Aorta (tissue), 5 donors: ENCODE measurements at places on chromosomes 16 and 17. TPM values are rescaled to one million over a fixed set of nuclear protein-coding genes. Genes with fewer than 3 reads are reported as not detected.

GRCh38 chr17:44797802-44798201 is 32.3 kb downstream of the GJC1 start:
- DNase-seq, result no peak

DNA sequence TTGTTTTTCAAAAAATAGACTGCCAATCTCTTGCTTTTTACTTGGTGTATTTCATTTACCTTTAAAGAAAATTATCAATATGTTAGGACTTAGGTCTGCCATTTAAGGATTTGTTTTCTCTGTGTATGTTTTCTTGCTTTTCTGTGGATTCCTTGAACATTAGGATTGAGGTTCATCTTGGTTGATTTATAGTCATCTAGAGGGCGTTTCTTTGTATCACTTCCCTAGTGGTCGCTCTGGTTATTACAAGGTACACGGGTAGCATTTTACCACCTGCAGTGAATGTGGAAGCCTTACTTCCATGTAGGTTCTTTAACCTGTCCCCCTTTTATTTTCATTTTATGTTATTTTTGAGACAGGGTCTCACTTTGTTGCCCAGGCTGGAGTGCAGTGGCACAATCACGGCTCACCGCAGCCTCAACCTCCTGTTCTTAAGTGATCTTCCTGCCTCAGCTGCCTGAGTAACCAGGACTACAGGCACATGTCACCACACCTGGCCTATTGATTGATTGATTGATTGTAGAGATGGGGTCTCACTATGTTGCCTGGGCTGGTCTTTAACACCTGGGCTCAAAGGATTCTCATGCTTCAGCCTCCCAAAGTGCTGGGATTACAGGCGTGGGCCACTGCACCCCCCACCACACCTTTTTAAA is 35.2 kb upstream of the CBX4 start:
- no peak for DNase-seq

Gene CFAP97D1
- total RNA-seq, result not detected

Gene WSB1
- total RNA-seq, result 320 TPM

DNA sequence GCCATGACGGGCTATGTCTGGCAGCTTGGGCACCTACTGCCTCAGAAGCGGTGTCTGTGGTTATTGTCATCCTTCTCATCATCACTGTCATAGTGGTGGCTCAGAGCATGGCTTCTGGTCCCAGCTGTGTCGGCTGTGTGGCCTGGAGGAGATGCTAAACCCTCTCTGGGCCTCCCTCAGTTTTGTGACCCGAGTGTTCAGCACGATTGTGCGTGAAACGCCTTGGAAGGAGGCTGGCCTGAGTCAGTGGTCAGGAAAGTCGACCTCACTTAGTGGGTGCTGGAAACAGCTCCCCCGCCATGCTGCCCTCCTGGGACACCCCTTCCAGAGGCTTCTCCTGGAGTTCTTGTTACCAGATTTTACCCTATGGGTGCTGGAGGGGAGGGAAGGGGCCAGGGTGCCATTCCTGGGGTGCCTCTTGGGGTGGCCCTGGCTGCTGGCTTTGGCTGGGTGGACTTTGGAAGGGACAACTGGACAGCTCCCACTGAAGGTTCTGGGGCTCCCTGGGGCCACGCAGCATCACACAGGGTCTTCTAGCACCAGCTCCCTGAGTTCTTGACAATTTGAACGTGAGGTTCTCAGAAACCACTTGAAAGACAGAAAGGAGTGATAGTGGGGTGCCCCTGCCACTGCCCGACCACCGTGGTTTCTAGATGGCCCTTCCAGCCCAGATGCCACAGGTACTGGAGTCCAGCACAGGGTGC is 226.5 kb upstream of the GSE1 start:
- peak; percentile 38 for DNase-seq

Gene MYH8
- not detected for total RNA-seq
